Stimulated activated CD4-positive, alpha-beta T cell treated with anti-CD3 and anti-CD28 coated beads, TNF-alpha, amount 100 ng/mL, for 48 hours (primary cell): ENCODE measurements at places on chromosomes 13 and 19.

DNA sequence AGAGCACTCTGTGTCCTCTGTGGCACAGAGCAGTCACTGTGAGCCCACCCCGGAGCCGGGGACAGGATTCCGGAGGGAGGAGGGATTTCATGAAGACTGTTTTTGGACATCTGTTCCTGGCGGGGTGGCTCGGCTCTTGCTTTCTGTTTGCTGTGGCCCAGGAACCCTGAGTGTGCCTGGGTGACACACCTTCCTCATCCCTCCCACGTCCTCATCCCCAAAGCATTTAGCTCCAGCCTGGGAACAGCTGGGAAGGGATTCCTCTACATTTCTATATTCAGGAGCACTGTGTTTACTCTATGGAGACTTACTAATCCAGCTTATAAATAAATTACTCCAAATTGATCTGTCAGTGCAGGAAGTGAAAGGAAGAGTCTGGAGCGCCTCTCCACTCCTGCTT lies 97.8 kb upstream of the UBL3 start:
- no peak for DNase-seq

GRCh38 chr19:54154603-54155345 lies 4.7 kb downstream of the LENG1 start:
- no peak for DNase-seq

DNA sequence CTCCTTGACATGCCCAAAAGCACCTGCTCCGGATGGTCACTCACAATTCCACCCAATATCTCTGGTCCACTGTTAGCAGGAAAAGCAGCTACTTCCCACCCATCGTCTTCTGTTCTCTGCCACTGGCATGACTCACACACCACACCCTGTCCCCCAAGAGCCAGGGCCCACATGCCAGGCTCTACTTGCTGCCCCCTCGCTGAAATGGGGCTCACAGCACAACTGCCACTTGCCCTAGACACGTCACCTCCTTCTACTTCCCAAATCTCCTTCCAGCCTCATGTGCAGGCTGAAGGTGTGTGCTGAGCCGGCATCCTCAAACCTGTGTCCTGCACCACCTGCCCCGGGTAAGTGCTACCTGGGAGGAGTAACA lies 65.0 kb downstream of the TBC1D4 start:
- no peak for DNase-seq

GRCh38 chr19:10858204-10858828 lies 10.1 kb downstream of the C19orf38 start:
- DNase-seq, result no peak

DNA sequence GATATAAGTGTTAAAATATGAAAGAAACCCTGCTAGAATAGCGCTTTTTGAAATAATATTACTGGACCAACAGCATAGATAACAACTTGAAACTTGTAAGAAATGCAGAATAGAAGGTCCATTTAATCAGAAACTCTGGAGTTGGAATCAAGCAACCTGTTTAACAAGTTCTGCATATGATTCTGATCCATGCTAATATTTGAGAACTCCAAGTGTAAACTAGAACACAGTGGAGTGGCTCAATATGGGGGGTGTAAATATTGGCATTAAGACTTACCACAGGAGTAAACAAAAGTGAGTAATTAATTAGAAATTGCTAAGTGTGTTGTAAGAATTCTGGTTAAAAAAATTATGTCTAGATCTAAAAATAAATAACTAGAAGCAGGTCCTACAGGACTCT lies 151.2 kb downstream of the SLITRK1 start:
- DNase-seq, result no peak

DNA sequence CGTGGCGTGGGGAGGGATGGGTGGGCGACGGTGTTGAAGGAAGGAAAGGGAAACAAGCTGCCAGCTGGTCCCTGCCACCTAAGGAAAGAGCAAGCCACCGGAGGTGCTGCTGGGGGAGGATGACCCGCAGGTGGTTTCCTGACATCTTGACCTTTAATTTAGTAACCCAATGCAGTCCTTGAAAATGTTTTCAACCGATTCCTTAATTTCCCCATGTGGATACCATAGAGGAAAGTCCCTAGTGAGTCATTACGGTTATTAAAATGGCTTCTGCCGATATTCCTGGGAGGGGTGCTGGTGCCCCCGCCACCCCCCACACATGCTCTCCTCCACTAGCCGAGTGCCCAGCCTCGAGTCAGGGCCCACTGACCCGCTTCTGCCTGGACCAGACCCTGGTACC lies 6.3 kb upstream of the ANKRD10 start:
- DNase-seq, result no peak

GRCh38 chr19:14700711-14701375 lies 11.0 kb downstream of the ZNF333 start:
- DNase-seq, result no peak

- DNase-seq, result no peak
These were observed 238 bp downstream of the ZNF260 start for GRCh38 chr19:36527873-36528193.

- no peak for DNase-seq
These were observed 1218.6 kb downstream of the PCDH17 start for GRCh38 chr13:58850161-58850560.

- no peak for DNase-seq
These were observed 75.3 kb upstream of the GPC6 start for GRCh38 chr13:93151277-93151676.

GRCh38 chr13:33207615-33207961 lies 78.0 kb downstream of the STARD13 start:
- no peak for DNase-seq

- DNase-seq, result no peak
These were observed 10.1 kb upstream of the DHRS12 start for GRCh38 chr13:51814071-51814470.

GRCh38 chr13:49082653-49083536 lies 107.2 kb downstream of the FNDC3A start:
- no peak for DNase-seq

DNA sequence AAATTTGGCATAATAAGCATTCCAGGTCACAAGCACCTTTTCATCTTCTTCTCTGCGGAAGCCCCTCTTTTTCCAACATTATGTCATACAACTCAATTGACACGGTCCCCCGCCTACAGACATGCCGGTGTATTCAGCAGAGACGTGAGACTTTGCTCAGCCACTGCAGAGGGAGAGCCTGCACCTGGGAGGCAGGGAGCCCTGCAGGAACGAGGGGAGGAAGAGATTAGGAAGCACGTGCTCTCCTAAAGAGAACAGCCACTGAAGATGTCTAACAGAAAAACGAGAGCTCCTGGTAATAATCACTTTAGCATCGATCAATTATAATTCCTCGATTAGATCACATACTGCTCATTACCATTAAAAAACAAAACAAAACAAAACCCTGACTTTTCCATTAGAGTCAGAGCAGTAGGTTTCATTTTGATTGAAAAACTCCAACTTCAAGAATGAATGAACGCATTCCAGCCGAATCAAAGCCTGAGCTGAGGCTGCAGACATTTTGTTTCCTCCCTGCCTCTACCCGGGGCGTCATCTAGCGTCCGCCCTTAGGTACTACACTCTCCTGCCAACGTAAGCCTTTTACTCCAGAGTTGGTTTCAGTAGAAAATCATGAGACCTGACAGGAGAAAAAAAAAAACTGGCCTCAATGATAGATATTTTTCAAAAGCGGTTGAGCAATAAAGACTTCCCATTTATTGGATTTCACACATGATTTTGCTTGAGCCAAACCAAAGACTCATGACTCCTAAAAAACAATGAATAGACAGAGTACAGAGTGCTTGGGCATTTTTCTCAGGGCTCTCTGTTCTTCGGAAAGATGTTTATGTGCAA lies 194.5 kb downstream of the KATNAL1 start:
- peak; percentile 75 for DNase-seq

- no peak for DNase-seq
These were observed 35.5 kb downstream of the PAK4 start for GRCh38 chr19:39160889-39161672.

DNA sequence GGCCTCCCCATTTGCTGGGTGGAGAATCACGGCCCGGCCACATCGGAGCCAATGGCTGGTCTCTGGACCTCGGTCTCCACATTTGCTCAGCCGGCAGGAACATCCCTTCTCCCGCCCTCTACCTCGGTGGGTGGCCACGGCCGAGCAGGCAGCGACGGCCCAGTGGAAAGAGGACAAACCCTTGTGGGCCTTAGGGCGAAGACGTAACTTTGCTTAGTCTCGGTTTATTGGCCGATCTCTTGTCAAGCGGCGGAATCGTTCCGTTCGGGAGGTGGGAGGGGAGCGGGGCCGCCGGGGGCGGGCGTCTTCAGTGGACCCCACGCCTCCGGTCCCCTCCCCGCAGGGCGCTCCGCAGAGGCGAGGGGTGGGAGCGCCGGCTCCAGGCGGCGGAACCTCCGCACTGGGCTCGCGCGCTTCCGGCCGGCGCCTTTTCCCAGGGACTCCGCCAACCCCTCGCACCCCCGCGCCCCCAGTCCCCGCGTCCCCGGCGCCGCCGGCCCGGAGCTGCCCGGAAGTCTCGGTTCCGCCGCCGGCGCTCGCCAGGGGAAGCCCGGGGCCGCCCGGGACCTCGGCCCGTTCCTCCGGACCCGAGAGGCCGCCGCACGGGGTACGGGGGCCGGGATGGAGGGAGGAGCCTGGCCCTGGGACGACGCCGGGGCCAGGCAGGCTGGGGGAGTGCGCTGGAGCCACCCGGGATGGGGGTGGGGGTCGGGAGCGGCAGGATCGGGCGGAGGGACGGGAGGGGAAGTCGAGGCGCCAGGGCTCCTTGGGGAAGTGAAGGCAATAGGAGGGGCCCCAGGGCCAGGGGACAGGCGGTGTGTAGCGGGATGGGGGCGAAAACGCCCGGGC lies at the start of gene ZNF580:
TSS of gene ZNF580 (plus strand) at position 426 of the 849 bp plus-strand sequence. CDS start 1,507 bp downstream, outside the sequence.
- peak; percentile 60 for DNase-seq

DNA sequence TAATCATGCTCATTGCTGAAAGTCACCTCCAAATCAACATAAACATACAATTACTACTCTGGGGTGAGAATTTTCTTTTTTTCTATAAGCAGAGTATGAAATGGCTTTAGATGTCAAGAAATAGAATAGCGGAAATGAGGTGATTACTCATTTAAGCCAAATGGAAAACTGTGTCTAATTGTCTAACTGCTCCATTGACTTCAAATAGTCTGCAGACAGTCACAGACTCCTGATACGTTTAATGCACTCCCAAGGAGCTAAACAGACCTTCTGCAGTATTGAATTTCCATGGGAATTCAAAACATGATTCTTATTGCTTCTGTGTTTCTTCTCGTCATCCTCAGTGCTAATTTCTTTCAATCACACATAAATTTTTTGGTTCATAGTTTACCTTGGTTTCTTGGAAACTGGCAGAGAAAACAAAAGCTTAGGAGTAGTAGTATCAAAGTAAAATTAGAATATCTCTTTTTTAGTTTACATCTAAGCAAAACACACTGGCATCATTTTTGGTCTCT lies 865.2 kb upstream of the SLC10A2 start:
- DNase-seq, result no peak

DNA sequence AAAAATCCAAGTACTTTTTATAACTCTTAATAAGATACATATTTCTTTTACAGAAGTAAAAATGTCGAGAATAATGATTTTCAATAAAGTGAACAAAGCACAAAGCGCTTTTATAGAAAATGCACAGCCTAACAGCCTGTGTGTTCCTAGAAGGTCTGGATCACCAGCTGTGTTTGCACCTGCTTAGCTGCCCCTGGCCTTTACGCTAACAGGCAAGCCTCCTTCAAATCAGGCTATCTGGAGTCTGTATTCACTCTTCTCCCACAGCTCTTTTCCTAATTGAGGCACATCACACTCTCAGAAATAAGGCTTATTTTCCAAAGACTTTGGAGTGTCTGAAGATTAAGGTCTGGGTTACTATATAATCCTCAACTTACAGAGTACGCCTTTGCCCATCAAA lies 183.1 kb downstream of the LHFPL6 start:
- no peak for DNase-seq

DNA sequence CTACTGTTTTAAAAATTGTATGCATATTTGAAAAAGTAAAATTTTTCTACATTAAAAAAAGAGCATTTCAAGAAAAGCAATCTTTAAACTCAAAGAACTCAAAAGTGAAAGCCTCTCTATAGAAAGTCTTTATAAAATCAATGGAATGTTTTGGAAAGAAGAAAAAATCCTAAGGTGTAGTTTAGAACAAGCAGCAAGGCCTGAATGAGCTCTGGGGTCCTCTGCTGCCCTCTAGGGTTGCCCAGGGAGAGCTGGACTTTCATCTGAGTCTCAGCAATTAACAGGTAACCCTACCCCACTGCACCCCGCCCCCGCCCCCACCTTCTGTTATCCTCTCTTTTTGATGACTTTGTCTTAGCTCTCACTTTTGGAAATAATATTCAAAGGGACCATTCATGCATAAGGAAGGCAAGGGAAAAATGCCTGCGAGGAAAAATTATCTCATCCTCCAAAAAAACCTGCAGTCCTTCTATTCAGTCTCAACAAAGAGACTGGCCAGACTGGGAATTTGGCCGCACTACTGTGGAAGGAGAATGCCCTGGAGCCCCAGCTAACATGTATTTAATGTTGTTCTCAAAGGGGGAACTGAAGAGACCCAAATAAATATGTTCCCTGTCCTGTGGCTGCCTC lies 24.1 kb downstream of the SLC25A30 start:
- no peak for DNase-seq

GRCh38 chr13:42068886-42069285 lies 20.4 kb downstream of the DGKH start:
- no peak for DNase-seq

DNA sequence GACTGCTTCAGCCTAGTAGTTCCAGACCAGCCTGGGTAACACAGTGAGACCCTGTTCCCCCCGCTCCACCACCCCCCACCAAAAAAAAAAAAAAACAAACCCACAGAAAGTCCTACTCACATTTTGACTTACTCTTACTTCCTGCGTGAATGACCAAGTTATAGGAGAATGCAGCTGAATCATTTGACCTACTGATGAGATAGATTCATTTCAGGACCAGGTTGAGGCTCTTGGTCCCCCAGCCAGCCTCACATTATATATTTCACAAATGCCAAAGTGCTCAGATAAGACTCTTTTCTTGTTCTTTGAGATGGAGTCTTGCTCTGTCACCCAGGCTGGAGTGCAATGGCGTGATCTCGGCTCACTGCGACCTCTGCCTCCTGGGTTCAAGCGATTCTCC lies 70.2 kb downstream of the KLF5 start:
- DNase-seq, result no peak

GRCh38 chr13:31090961-31091624 lies 70.6 kb downstream of the HSPH1 start:
- no peak for DNase-seq

GRCh38 chr13:110399801-110400200 lies 92.7 kb downstream of the COL4A2 start:
- DNase-seq, result no peak

DNA sequence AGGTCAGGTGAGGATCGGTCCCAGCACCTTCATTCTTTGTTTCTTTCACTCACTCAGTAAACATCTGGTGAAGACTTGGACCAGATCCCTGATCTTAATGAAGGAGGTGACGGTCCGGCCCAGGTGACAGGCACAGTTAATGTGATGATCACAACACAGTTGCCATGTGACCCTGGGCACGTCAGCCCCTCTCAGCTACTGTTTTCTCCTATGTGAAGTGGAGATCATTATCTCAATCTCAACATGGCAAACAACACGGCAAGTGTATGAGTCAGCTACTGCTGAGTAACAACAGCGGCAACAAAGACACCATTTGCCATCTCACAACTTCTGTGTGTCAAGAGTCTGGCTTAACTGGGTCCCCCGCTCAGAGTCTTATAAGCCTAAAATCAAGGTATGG lies 74.6 kb downstream of the GNG7 start:
- DNase-seq, result no peak
